ENCODE measurements at places on chromosomes 11 and 22.

DNA sequence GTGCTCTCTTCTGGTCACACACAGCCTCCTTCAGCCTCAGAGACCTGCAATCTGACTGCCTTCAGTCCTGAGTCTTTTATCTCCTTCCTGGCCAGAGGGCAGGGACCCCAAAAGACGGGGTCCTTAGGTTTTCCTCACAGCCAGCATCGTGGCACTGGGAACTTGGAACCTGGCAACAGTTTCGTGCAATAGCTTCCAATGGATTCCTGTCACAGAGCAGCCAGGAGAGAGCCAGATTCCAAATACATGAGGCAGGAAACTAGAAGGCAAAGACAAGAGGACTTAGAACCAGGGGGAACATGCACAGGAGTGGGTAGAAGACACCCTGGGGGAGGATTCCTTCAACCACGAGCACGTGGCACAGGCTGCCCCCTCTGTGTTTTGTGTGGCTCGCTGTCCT, 48.6 kb downstream of the C11orf91 start:
- no peak for DNase-seq

DNA sequence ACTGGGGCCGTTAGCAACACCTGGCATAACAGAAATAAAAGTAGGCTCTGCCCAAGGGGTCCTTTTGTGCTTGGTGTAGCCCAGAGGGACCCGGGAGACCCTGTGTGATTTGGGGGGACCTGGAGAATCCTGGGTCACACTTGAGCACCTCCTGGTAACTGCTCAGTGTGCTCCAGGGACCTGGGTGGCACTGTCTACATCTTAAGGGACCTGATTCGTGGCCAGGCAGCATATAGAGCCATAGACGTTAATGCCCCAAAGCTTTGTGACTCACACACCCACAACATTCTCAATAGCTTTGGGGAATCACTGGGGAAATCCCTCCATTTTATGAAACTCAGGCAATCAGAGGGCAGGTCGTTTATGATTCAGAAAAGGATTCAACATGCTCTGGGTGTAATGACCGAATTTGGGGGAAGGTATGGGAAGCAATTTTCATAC, 3.6 kb upstream of the IGF2 start:
- DNase-seq: no peak

DNA sequence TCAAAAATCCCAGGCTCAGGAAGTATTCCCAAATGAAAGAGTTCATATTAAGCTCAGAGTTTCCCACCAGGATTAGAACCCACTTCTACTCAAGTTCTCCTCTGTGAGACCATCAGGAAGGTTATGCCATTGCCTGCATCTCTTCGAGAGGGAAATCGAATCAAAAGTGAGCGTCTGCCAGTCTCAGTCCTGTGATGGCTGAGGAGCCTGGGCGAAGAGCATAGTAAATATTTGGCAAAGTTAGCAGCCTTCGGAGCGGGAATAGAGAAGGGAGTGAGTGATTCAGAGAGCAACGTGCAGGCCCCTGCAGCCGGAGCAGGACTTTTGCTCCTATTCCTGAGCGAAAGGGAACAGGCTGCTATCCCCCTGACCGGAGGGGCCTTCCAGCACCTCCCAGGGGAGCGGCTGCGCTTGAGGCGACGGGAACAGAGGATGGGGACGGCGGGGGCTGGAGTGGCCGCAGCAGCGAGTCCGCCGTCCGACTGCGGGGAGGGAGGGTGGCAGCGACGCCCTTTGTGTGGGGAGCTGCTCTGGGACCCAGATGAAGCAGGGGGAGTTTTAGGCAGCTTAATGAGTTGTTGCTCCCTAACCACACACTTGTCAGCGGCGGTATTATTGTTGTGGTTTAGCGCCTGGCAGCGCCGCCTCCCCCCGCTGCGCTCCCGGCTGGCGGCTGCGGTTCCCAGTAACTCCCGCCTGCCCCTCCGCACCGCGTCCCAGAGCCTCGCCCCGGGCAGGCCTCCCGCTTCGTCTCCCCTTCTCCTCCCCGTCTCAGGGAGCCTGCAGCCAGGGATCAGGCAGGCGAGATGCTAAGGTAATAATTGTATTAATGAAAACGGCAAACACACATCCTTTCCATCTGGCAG, 21.7 kb upstream of the NRGN start:
- no peak for DNase-seq

GRCh38 chr22:50102946-50103345, 13.1 kb downstream of the MOV10L1 start:
- DNase-seq: no peak

DNA sequence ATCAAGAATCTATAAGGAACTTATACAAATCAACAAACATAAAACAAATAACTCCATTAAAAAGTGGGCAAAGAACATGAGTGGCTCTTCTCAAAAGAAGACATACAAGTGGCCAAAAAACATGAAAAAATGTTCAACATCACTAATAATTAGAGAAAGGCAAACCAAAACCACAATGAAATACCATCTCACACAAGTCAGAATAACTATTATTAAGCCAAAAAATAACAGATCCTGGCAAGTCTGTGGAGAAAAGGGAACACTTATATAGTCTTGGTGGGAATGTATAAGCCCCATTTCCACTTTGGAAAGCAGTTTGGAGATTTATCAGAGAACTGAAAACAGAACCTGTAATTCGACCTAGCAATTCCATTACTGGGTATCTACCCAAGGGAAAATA, 921.0 kb downstream of the KCNA4 start:
- no peak for DNase-seq

DNA sequence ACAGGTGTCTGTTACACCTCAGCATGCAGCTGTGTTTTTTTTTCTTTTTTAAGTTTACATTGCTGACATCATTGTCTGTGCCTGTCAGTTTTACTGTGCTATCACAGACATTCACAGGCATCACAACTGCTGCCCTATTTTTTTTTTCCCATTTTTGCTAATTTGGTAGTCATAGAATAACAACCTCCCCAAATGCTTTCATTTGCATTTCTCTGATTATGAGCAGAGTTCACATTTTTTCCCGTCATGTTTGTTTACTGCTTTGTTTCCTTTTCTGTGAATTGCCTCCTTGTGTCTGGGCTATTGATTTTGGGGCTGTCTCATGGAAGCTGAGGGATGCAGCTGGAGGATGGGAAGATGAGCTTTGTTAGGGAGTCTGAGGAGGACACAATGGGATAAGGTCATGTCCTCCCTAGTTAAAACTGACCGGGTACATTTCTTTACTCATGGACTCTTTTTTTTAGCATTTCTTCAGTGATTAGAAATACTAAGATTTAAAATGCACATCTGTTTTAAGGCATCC, 155.1 kb downstream of the LDLRAD3 start:
- no peak for DNase-seq

DNA sequence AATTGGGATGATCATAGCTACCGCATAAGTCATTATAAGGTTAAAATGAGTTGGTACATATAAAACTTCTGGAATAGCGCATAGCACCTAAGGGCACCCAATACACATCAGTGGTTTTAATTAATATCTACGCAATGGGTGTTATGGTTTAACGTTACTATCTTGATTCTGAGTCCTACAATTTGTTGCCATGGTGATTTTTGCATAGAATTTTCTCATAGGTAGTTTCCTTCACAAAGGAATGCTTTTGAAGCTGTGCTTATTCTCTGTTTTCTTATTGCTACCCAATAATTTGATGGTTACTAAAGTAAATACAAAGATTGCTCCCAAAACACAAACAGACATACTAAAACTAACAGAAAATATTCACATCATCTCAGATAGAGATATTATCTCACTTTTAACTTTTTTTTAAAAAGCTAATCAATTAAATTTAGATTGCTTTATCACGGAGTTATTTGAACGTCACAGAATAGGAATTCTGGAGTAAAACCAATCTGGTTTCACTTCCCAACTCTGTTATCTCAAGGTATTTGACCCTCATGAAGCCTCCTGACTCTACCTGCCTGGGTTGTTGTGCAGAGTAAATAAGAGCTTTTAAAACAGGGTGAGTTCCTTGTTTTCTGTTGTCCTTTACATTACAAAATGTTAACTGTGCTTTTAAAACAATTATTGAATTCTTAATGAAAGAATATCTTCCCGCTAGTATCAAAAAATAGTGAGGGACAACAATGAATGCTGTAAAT, 635.5 kb upstream of the CCDC90B start:
- no peak for DNase-seq

GRCh38 chr22:42964994-42965699, 49.8 kb downstream of the PACSIN2 start:
- DNase-seq: no peak
